ENCODE measurements at places on chromosomes 3 and 15.

DNA sequence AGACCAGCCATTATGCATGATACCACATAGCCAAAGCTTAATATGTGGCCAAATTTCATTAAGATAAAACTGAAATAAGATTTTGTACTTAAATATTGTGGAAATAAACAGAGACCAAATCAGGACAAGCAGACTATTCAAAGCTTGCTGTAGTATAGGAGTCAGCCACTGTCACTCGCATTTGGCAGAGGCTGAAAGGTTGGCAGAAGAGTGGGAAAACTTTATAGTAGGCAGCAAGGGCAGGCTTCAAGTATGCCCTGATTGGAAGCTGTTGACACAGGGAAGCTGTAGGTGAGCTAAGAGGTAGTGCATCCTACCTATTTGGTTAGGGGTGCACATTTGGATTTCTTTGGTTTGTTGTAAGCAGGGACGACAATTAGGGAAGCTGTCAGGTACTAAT is 202.5 kb upstream of the PDZRN3 start:
- DNase-seq: no peak

GRCh38 chr3:195612075-195612800 is 28.5 kb upstream of the APOD start:
- DNase-seq: no peak

DNA sequence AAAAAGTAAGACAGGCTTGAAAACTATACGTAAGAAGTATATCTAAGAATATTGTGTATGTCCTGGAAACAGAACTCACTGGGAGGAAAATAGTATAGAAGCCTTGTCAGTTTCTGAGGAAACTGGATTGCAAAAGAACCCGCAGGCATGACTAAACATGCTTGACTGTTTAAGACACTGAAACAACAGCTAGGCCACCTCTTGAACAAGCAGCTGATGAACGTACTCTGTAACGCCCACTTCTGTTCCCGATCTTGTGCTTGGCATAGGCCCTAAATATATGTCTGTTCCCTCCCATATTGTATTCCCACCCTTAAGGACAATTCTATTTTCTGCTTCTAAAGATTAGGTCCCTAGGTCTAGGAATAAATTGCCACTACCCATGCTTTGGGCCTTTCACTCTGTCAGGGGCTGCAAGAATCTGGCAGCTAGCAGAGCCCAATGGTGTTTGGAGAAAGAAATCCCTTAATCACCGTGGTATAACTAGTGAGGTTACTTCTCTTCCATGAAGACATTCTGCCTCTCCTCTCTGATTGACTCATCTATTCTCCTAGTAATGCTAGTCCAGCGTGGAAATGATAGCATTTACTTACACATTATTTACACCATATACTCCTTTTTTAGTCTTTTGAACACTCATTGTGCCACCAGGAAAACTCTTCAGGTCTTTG is 46.2 kb downstream of the CD200 start:
- DNase-seq: no peak

- no peak for DNase-seq
Measured at GRCh38 chr3:133479895-133480669, 80.2 kb downstream of the BFSP2 start.

- no peak for DNase-seq
Measured at GRCh38 chr15:84821501-84822021, 4.4 kb downstream of the ALPK3 start.

- no peak for DNase-seq
Measured at GRCh38 chr15:73955326-73955725, 29.1 kb downstream of the LOXL1 start.

DNA sequence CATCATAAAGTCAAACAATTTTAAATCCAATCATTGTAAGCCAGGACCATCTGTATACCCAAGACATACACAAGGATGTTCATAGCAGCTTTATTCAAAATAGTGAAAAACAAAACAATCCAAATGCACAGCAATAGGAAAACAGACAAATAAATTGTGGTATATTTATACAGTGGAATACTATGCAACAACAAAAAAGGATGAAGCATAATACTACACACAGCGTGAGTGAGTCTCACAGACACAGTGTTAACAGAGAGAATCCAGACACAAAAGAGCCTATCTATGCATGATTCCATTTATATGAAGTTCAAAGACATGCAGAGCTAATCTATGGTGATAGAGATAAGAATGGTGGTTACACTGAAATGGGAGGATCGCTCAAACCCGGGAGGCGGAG is 5.6 kb upstream of the MUC20 start:
- DNase-seq: no peak

- DNase-seq: no peak
Measured at GRCh38 chr15:41849861-41850260, 11.2 kb downstream of the PLA2G4B start.
